RPMI8226 (cell line): ENCODE measurements at places on chromosomes 2 and 18.

- DNase-seq, result no peak
Measured at GRCh38 chr2:12107939-12108338, 361.5 kb downstream of the LPIN1 start.

- DNase-seq, result no peak
Measured at GRCh38 chr2:98872526-98872925, 63.5 kb downstream of the CRACDL start.

GRCh38 chr18:24011123-24011917, 3.2 kb upstream of the TTC39C start:
- no peak for DNase-seq

- DNase-seq, result no peak
Measured at GRCh38 chr2:239328351-239329191, 72.2 kb downstream of the HDAC4 start.

- DNase-seq, result no peak
Measured at GRCh38 chr2:63648632-63649031, 59.9 kb downstream of the MDH1 start.
